ENCODE measurements at places on chromosomes 1 and 21.

- DNase-seq, result no peak
Measured at GRCh38 chr1:23211955-23212354, 5.3 kb downstream of the HTR1D start.

DNA sequence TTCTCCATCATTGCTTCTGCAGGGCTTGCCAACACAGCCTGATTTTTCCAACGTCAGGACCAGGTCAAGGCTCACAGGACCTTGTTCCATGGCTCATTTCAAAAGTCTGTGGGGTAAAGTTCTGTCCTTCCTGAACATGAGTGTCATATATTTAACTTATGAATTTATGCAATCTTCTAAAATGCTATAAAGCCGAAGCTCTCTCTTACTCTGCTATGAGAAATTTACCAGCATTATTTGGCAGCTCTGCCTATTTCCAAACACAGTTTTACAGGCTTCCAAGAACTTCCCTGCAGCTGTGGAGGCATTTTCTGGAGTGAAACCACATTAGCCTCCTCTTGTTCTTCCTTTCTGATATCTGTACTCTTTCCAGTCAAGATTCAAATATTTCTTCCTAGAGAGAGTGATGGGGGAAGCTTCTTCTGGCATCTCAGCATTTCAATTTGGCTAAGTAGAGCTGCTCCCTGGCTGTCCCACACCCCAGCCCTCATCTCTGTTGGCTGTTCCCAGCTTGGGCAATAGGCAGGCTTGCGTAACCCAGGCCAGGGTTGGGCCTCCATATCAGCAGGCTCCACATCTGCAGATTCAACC is 15.6 kb upstream of the HMGCS2 start:
- DNase-seq, result no peak

DNA sequence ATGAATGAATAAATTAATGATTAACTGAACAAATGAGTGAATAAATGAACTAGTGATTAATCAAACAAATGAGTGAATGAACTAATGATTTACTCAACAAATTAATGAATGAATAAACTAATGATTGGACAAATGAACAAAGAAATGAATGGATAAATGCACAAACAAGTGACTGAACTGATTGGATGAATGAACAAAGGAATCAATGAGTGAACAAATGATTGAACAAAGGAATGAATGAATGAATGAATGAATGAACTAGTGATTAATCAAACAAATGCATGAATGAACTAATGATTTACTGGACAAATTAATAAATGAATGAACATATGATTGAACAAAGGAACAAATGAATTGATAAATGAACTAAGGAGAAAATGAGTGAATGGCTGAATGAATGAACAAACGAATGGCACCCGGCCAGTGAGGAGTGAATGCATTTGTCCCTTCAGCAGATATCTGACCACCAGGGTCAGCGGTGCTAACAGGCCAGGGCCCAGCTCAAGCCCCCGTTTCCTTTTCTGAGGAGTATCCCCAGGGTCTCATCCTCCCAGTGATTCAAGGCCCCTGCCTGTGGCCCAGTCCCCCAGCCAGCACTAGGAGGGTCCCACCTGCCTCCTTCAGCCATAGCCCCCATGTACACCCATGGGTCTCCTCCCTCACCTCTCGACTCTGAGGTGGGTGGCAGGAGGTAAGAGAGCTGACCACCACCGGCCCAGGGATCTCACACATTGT is 49.9 kb downstream of the WNT9A start:
- no peak for DNase-seq

DNA sequence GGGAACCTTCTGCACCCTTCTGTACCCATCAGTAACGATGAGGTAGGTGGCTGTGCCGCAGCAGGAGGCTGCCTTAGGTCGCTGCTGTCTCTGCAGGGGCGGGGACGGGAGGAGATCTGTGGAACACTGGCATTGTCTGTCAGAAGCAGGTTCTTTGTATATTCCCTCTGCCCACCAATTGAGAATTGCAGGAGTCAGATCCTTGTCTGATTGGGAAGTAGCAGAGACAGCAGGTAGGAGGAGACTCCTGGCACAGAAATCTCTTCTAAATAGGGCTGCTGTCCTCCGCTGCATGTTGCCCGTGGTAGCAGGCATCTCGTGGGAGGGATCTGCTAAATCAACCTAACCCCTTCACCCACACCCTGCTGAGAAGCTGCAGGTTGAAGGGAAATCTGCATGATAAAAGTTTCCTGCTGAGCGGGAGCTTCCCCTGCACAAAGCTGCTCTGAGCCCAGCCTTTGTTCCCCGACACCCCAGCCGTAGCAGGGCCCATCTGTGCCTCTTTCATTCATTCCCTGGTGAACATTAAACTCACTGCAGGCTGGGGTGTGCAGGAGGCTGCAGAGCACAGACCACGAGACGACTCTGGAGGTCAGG is 15.9 kb downstream of the SARS1 start:
- no peak for DNase-seq

DNA sequence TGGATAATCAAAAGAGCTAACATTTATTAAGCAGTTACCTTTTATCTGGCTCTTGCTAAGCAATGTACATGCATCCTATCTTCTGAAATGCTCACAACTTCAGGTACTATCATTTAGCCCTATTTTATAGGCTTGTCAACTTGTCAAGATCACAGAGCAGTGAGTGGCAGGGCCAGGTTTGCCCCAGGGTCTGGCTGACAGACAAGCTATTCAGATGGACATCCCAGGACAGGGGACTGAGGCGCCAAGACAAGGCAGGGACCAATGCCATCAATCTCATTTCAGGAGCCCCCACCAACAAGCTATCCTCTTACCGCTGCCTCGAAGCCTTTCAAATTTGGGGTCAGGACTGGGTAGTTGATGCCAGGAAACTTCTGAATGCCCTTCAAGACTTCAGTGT is 8.9 kb downstream of the HMGCL start:
- no peak for DNase-seq

- DNase-seq, result no peak
Measured at GRCh38 chr1:236608930-236609726, 4.8 kb upstream of the HEATR1 start.

DNA sequence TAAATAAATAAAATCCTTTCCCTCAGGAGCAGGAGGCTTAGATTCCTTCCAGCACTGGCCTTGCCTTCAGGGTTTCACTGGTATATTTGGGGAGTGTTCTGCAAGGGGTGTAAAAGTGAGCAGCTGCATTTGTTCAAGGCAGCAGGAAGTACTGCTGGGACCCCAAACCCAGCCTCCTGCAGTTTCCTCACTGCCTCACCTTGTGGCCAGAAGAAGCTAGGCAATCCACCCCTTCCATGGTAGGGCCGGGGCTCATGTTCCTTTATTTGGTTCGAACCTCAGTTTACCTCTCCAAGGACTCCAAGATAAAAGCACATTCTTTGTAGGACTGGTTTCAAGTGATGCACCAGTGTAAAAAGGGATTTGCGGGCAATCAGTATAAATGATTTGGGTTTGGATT is 21.0 kb upstream of the CFAP126 start:
- DNase-seq, result no peak

DNA sequence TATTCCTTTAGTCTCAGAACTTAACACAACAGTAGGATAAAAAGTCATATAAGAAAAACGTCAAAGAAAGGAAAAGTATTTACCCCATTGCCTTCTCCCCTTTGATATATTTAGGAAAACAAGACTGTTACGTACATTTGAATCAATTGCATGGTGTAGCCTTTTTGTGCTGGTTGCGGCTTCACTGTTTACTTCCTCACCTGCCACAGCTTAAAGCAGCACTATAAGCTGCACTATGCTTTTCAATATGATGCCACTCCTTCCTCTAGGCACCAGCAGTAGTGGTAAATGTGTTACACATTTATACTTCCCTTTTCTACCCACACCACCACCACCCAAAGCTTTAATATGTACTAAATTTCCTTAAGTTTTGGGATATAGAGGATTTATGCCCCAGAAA is 111.1 kb downstream of the ATP1B1 start:
- no peak for DNase-seq

- no peak for DNase-seq
Measured at GRCh38 chr1:83959824-83960498, 39.0 kb downstream of the TTLL7 start.

DNA sequence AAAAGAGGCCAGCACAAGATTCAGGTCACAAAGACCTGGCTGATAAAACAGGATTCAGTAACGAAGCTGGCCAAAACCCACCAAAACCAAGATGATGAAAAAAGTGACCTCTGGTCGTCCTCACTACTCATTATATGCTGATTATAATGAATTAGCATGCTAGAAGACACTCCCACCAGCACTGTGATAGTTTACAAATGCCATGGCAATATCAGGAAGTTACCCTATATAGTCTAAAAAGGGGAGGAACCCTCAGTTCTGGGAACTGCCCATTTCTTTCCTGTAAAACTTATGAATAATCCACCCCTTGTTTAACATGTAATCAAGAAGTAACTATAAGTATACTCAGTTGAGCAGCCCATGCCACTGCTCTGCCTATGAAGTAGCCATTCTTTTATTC is 26.0 kb upstream of the FMO2 start:
- no peak for DNase-seq

GRCh38 chr1:43256675-43257570 is 12.9 kb upstream of the TMEM125 start:
- no peak for DNase-seq

GRCh38 chr1:153658400-153659174 is at the start of gene SNAPIN:
SNAPIN (plus strand) TSS chr1:153658703; CDS start chr1:153658744, 41 bp downstream.
- DNase-seq, result peak; percentile 87

DNA sequence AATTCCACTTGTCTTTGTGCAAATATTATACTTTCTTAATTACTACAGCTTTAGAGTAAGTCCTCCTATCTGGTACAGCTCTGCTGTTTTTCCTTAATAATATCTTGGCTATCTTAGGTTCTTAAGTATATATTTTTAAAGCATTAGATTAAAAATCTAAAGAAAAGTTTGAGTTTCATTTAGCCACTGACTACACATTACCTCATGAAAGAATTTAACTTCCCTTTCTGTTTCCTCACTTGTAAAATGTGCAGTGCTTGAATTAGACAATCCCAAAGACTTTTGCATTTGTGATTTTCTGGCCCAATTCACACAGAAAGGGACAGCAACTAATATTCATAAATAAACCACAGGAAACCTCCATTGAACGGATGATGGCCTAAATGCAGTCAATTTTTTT is 126.4 kb upstream of the SAMSN1 start:
- no peak for DNase-seq

DNA sequence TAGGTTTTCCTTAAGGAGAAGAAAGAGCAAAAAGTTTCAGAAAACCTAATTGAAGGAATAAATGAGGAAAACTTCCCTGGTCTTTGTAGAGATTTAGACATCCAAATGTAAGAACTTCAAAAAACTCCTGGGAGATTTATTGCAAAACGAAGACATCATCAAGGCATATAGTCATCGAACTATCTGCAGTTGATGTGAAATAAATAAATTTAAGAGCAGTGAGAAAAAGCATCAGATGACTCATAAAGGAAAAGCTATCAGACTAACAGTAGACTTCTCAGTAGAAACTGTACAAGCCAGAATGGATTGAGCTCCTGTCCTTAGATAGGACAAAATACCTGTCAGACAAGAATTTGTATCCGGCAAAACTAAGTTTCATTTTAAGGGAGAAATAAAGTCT is 569.4 kb upstream of the ADAMTS5 start:
- no peak for DNase-seq

GRCh38 chr1:39370602-39371001 is 120.8 kb upstream of the BMP8A start:
- DNase-seq, result no peak

DNA sequence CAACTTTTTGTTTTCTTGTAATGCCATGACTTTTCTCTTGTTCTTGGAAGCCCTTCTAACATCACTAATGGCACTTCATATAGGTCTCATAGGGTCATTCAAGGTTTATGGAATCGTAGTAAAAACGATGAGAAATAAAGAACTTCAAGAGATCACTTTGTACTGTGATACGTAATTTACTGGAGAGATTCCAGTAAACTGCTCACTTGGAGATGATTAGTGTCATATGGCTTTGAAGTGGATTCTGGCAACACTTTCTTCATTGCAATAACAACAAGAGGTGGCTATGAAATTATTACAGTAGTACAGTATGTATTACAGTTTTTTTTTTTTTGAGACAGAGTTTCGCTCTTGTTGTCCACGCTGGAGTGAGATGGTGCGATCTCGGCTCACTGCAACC is 103.4 kb downstream of the RUSC1 start:
- no peak for DNase-seq

GRCh38 chr1:71046891-71047634 is 553 bp downstream of the PTGER3 start:
- no peak for DNase-seq

GRCh38 chr1:27992276-27992675 is 32.5 kb downstream of the XKR8 start:
- peak; percentile 45 for DNase-seq

DNA sequence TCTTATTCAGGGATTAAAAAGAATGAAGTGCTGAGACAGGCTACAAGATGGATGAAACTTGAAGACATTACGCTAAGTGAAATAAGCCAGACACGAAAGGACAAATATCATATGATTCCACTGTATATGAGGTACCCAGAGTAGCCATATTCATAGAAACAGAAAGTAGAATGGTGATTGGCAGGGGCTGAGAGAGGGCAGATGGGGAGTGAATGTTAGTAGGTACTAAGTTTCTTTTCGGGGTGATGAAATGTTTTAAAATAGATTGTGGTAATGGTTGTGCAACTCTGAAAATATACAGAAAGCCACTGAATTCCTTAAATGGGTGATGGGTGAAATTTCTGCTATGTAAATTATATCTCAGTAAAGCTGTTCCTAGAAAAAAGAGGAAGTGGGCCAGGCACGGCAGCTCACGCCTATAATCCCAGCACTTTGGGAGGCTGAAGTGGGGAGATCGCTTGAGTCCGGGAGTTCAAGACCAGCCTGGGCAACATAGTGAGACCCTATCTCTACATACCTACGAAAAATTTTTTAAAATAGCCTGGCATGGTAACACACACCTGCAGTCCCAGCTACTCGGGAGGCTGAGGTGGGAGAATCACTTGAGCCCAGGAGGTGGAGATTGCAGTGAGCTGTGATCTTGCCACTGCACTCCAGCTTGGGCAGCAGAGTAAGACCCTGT is 15.9 kb downstream of the SLC27A3 start:
- DNase-seq, result no peak

DNA sequence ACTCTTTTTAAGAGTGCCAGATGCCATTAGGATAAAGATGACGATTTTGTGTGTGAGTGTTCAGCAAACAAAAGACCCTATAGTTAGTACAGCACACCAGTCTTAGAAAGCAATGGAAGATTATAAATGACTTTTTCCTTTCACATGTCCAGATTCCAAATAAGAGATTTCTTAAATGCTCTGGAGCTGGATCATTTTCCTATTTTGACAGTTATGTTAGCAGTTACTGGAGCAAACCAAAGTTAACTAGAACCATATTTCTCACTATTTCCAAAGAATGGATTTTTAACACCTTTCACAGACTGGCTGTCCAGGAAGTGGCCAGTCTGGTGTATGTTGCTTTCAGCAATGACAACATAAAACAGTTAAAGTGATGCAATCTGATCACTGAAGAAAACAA is 905.8 kb upstream of the ADGRL2 start:
- DNase-seq, result no peak

GRCh38 chr21:43192501-43193081 is 23.8 kb downstream of the CRYAA start:
- DNase-seq, result no peak

- peak; percentile 51 for DNase-seq
Measured at GRCh38 chr1:116504308-116505156, 66.3 kb downstream of the CD58 start.

GRCh38 chr1:31376375-31377134 is 3.7 kb upstream of the FABP3 start:
- no peak for DNase-seq

Measured in stimulated activated CD4-positive, alpha-beta T cell treated with anti-CD3 and anti-CD28 coated beads, TNF-alpha, amount 100 ng/mL, for 24 hours (primary cell).